NCI-H2227 treated with DMSO at 0.1 percent for 48 hours (cell line): ENCODE measurements at places on chromosomes 2 and 18.

DNA sequence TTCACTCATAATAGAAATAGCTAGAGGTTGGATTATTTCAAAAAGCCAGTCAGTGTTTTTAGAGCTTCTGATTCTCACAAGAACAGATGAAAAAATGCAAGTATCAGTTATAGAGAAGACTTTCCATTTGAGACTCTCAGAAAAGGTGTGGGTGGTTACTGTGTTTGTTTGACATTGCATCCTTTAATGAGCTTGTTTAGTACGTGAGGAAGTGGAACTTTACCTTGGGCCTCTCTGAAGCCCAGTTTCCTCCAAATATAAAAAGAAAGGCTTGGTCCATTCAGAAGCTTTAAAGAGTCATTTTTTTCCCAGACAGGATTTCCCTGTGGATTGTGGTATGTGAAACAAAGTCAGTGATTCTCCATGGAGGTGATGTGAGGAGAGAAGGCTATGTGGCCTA is 89.9 kb upstream of the RANBP2 start:
- DNase-seq, result no peak

GRCh38 chr2:16621316-16621715 is 44.3 kb downstream of the CYRIA start:
- no peak for DNase-seq

DNA sequence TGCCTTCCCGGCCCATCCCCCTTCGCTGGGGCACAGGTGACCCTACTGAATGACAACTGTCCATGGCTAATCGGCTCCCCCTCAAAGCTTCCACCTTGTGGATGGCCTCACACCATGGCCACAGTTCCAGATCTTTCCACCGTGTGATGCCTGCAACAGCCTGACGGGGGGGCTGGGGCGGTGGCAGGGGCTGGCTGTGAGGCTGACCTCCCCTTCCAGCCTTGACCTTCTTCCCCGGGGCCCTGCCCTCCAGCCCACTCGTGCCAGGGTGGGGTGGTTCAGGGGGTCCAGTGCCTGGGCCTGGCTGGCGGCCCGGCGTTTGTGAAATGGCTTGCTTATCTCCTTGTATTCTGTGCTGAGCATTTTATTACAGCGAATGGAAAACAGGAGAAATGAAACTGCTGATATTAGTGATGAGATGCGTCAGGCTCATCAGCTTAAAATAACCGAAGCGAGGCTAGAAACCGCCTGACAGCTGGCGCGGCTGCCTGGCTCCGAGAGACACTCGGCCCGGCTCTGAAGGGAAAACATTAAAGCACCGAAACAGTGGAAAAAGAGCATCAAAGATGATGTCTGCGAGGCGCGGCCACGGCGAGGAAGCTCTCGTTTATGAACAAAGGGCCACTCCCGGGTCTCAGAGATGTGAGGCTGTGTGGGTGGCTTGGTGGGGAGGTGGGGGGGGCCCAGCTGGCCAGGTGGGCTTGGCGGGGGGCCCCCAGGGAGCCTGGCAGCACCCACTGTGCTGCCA is 916 bp upstream of the PDCD1 start:
- DNase-seq, result no peak

GRCh38 chr2:40298026-40298425 is 153.9 kb downstream of the SLC8A1 start:
- DNase-seq, result no peak

DNA sequence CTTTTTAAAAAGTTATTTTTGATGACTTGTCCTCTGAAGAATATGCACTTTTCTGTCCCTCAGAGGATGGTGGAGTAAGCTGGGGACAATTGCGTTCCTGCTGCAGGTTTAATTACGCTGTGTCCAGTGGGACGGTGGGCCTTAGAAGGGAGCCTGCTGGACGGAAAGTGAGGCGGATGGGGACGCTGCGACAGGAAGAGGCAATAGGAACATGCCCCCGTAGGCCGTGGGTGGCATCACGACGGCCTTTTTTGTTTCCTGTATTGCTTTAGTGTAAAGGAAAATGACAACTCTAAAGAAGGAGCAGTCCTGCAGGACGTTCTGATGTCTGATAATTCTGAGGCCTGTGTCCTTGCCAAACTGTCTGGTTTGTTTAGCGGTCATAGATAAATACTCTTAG is 121.6 kb downstream of the NFATC1 start:
- DNase-seq, result no peak

DNA sequence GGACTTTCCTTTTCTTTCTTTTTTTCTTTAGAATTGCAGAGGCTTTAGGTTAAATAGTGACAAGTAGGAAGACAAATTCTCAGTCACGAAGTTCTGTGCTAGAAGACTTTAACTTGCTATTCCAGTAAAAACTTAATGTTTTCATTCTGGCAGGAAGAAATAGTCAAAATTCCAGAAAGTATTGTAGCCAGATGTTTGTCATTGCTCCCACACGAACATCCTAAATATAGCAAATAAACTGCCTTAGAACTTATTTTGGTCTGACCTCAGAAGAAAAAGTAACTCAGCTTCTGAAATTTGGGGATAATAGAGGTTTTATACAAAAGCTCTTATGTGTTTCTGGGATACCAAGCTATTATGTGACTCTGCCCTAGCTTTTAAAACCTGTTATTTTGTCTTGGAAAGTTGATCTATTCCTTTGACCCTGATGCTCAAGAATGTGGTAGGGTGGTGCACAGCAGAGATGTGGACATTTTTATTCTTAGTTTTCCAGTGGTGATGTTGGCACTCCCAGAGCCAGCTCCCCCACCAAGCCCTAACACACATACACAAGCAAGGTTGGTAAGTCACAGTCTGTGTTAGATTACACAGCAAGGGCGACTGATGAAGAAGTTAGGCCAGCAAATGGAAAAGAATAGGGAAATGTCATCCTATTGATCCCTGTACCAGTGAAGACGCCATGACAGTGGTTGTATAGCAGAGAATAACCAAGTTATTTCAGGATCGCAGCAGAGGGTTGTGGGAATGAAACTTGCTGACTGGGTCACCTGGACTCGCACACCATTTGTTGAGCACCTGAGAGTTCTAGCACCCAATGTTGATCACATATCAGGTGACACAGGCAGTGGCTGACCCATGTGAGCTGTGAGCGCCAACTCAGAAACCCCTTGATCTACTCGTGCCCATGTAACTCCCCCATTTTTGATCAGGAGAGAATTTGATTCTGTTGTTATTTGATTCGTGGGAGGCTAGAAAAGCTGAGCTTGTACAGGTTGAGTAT is 23.7 kb downstream of the FARP2 start:
- no peak for DNase-seq

DNA sequence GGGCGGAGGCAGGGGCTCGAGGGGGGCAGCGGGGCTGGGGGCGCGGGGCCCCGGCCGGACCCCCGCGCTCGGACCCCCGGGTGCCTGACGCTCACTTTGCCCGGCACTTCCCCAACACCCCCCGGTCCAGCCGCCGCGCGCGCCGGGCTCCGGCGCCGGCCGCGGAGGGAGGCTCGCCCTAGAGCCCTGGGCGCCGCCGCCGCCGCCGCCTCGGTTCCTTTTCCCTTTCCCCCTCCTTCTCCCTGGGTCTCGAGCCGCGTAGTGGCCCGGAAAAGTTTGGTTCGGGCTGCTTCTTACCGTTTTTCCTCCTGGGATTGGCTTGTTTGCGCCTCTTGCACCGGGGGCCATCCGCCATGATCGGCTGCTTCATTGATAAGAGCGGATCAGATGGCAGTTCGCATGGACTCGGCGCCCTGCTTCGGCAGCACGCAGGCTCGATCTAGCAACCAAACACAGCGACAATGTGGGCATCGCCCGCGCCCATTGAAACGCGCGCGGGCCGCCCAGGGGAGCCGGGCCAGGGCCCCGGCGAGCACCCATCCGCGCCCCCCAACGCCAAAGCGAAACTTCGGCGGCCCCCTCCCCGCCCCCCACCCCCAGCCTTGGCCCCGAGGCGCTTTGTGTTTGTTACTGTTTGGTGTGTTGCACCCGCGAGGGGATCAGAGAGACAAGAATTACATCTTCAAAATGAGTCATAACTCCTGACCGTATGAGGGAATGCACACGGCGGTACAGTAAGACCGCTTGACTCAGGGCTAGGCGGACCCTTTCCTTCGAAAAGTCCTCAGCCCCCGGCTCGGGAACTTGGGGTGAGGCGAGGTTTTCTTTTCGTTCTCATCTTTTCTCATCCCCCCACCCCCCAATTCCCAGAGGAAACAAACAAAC is 2.7 kb downstream of the ZEB2 start:
- DNase-seq, result peak; percentile 33

- no peak for DNase-seq
Observed at GRCh38 chr2:120565929-120566328, 169.7 kb upstream of the GLI2 start.

DNA sequence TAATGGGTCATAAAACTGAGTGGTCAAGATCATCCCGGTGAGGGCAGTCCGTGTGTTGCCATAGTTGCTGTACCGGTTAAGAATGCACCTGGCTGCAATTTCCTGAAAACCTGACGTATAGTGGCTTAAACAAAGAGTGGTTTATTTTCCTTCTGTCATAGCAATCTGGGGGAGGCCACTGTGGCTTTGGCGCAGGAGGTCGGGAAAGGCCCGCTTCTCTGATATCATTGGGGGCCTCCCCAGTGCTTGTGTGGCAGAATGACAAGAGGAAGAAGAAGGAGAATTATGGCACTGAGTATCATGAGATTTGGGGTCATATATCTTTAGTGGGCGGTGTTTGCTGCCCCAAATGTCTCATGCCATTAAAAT is 4.4 kb downstream of the C2orf92 start:
- no peak for DNase-seq

DNA sequence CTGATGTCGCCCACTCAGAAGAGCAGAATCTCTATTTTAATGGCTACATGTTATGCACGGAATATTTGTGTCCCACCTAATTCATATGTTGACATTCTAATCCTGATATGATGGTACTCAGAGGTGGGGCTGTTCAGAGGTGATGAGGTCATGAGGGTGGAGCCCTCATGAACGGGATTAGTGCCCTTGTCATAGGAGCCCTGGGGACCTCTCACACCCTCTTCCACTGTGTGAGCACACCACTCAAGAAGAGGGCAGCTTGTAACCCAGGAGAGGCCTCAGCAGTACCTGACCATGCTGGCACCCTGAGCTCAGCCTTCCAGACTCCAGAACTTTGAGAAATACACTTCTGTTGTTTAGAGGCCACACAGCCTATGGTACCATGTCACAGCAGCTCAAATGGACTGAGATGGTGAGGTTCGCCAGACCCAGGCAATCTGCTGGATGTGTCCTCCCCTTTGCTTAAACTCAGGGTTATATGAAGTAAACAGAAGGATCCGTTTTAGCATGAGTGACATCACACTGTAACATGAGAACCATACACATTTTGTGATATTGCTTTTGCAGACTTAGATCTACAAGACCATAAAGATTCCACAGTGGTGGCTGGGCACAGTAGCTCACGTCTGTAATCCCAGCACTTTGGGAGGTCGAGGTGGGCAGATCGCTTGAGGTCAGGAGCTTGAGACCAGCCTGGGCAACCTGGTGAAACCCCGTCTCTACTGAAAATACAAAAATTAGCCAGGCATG is 48.7 kb downstream of the ATOH8 start:
- DNase-seq, result no peak

- no peak for DNase-seq
Observed at GRCh38 chr2:157890969-157891642, 15.0 kb upstream of the ACVR1 start.

- DNase-seq, result no peak
Observed at GRCh38 chr2:127626175-127626574, 19.8 kb upstream of the GPR17 start.

GRCh38 chr18:23994361-23994902 is 20.1 kb upstream of the TTC39C start:
- DNase-seq, result peak; percentile 83

GRCh38 chr2:9668687-9669345 is 38.0 kb upstream of the YWHAQ start:
- DNase-seq, result no peak

- peak; percentile 23 for DNase-seq
Observed at GRCh38 chr2:183244300-183244844, 120.1 kb downstream of the NUP35 start.

DNA sequence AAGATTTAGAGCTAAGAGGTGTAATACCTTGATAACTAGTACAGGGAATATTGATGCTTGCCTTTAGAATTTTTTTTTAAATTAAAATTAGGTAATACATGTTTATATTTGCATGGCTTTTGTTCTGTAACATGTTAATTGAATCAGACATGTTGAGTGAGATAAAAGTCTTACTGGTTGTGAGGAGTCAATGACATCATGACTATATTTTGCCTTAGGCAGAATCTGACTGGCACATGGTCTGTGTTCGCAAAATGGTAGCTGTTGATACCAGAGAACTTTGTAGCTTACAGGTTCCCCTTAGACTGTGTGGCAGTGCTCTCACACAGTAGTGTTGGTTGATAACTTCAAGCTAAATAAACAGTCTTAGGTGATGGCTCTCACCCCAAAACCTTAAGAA is 199.7 kb downstream of the PTPRM start:
- no peak for DNase-seq

GRCh38 chr2:70005752-70006446 is 44.5 kb upstream of the ASPRV1 start:
- DNase-seq, result no peak

DNA sequence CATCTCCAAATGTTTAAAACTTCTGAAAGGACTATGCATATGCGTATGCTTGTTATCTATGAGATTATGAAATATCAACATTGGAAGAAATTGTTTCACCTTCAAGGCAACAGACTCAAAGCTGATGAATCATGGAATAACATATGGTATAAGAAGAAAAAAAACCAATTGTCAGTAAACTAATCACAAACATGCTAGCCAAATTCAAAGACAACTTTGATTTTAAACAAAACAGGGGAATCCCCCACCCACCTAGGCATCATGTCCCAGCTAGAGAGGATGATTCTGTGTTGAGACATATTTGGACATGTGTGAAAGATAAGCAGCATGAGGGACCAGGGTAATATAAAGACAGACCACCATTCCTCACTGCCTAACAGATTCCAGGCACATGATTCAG is 147.7 kb downstream of the WDPCP start:
- DNase-seq, result no peak

DNA sequence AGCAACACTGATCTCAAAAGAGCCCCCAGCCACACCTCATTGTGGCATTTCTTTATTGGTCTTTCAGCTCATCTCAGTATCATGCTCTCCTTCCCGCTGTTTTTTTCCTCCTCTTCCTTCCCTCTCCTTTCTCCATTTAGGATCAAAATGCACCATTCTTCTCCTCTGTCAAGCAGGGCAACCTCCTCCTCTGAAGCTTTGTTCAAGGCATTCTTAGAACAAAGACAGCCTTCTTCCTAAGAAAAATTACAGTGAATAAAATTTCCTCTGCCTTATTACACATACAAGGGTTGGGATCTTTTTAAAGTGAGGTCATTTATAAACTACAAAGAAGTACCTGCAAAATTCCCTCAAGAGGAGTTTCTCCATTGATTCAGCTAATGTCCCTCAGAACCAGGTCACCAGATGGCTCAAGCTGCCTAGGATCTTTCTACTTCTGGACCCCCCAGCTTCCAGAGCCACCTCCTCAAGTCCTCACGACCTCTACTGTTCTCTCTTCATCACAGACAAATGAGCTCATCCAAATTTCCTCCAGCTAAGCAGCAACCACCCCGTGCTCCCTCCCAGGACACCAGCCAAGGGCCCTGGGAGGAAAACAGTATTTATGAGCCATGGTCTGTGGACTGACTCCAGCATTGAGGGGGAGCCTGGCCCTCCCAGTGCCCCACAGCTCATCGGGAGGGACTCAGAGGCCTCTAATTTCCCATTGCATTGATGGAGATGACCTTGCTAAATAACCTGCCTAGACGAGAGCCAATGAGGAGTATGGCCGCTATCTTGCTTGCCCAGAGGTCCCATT is 18.0 kb downstream of the SFXN5 start:
- DNase-seq, result no peak

GRCh38 chr2:129645335-129645734 is 334.1 kb upstream of the RAB6C start:
- no peak for DNase-seq
